ENCODE measurements at places on chromosomes 6 and 20.
A peak's percentile ranks its signal among the peaks of the same experiment; 100 is the strongest.

GRCh38 chr6:10545482-10545881, 24.3 kb downstream of the GCNT2 start:
- DNase-seq, result no peak

- no peak for DNase-seq
Observed at GRCh38 chr20:60107621-60108390, 149.6 kb downstream of the CDH26 start.

DNA sequence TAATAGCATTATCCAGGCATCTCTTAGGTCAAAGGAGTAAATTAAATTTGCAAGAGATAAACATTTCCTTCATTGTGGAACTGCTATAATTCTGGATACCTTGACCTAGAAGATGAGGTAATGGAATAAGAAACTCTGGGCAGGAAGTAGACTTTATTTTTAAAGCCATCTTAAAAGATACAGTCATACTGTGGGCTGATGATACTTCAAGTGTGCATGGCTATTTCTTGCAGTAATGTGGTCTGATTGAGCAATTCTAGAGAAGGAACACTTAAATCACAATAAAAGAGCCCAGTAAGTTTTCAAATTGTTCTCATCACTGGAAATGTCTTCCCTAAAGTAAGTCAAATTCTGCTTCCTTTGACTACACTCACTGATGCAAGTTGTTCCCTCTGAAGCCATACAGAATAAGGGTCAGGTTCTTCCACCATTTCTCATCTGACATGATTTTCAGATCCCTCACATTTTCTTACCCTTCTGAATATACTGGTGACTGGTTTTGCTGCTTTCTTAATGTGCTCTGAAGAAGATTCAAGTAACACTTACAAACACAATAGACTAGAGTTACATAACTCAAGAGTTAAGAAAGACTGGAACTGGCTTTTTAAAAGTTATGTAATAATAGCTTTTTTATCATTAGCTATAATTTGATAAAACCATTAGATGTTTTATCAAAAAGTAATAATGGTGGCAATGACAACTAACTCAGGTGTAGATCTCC, 62.6 kb upstream of the TMEM244 start:
- peak; percentile 33 for DNase-seq

DNA sequence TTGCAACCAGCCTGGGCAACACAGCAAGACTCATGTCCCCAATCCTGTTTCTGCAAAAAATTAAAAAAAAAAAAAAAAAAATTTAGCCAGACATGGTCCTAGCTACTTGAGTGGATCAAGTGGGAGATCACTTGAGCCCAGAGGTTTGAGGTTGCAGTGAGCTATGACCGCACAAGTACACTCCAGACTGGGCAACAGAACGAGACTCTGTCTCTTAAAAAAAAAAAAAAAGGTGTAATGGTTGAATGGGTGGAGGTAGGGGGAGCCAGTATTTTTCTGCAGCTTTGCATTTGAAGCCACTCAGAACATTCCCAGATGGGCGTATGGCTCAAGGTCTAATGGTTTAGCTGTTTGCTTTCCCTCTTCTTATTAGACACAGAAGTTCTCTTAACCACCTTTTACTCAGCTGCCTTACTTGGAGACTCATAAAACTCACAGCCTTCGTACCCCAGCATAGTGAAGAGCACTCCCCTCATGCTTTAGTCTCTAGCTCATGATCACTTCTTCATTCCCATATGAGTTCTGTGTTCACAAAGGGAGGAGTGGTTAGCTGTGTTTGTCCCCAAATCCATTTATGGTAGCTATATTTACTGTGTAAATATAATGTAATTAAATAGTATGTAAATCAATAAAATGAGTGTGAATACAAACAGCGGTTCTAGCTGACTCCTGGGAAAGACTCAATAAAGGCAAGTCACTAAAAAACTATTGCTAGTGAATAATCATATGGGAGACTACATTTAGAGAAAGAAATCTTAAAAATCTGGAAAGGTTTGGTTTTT, 9.0 kb downstream of the FKBP1A start:
- no peak for DNase-seq

- peak; percentile 51 for DNase-seq
Observed at GRCh38 chr6:125104425-125104824, 49.1 kb upstream of the TPD52L1 start.
